Esophagus muscularis mucosa (tissue), 4 donors: ENCODE measurements at places on chromosomes 16 and 17.

- DNase-seq = no peak
These were observed 8.4 kb downstream of the FBXO47 start for GRCh38 chr17:38958756-38959155.

GRCh38 chr17:66677201-66677981 lies 157.5 kb upstream of the CACNG5 start:
- DNase-seq = no peak

- no peak for DNase-seq
These were observed 13.4 kb downstream of the WFDC1 start for GRCh38 chr16:84308120-84308519.

DNA sequence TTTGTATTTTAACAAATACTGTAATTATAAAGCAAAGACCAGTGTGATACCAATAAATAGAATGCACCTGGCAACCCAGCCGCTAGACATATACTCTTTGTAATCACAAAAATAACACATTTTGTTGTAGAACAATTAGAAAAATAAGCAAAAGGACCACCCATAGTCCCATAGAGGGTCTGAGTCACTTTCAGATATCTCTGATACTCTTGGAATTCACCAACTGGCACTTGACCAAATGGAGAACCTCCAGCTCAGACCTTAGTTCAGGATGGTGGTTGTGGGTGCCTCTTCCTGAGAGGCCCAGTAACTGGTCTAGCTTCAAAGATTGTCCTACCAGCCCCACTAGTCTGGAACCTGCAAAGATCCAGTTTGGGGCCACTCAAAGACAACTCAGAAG lies 789 bp upstream of the TERF2 start:
- DNase-seq = no peak

- DNase-seq = no peak
These were observed 118.4 kb upstream of the IRX5 start for GRCh38 chr16:54812229-54812628.

GRCh38 chr16:64455275-64455674 lies 666.6 kb downstream of the CDH11 start:
- DNase-seq = no peak

DNA sequence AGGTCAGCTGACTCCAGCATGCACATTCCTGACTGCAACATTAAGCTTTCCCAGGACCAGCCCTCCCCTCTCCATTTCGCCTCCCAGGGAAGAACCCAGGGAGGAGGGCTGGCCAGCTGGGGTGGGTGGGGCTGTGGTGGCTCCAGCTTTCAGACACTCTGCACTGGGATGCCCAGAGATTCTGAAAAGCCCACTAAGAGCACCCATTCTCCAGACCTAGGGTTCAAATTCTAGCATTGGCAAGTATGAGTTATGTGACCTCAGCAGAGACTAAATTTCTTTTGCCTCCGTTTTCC lies 7.8 kb downstream of the DLX3 start:
- DNase-seq = no peak

GRCh38 chr17:47276868-47277267 lies 23.2 kb downstream of the ITGB3 start:
- no peak for DNase-seq

DNA sequence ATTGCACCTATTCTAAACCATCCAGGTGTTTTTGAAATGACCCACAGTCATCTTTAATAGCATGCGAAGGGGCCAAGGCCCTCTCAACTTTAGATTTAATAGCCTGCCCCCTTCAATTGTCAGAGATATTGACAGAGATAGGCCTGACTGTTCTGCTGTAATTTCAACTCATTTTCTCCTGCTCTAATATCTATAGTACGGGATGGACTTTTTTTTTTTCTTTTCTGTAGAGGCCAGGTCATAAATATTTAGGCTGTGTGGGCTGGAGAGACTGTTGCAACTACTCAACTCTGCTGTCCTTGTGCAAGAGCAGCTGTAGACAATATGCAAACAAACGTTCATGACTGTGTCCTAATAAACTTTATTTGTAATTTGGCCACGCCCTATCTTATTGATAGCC lies 24.7 kb upstream of the KRT20 start:
- DNase-seq = no peak

- DNase-seq = no peak
These were observed 83.9 kb downstream of the HIC1 start for GRCh38 chr17:2138761-2139160.

DNA sequence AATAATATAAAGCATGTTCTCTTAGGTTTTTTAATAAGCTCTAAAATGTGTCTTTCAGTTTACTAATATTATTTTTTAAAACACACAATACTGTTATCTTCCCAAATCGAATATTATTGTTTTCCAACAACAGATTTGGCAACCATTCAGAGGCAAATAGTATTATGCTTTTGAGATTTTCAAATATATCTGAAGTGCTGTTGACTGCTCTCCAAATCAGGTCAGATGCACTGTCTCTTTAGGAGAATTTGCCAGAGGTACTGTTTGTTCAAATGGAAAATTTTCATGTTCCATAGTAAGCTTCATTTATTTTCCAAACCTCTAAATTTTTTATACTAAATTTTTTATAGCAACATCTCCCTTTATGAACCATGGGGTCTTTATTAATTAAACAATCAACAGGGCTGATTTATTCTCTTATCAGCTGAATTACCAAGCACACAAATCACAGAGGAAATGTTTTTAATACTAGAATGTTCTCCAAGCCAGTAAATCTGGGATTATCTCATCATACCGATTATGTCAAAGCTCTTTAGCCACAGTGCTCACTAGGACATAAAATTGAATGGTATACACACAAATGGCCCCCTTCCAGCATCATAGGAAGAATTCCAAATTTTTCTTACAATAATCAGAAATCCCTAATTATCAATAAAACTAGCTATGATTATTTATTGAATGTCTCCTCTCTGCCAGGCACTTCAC lies 108.8 kb upstream of the HLF start:
- DNase-seq = no peak

DNA sequence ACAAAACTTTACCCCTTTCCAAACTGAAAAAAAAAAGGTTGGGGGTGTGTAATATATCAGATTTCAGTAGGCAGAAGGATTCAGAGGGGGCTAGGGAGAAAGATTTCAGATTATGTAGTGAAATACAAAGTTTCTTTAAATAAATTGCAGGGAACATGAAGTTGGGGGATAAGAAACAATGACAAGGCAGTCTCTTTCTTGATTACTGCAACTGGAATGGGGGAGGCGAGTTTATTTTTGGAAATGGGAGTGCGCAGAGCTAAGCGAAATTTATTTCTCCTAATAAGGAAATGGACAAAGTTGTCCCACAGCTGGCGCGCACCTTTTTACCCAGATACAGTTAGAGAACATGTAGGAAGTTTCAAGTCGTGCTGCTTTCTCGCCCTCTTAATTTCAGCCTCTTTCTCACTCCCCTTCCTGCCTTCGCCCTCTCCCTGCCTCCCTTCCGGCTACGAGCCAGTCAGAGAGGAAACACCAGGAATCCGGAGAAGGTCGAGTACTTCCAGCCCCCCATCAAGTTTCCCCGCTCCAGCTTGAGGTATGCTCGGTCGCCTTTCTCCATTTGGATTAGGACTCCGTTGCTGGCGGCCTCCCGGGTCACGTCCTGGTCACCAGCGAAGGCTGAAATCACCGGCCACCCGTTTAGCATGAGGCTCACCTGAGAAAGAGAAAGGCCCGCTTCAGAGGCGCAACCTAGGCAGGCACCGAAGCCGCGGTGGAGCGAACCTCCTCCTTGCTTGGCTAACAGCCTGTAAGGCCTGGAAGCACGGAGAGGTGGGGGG lies 2.5 kb downstream of the CBLN1 start:
- DNase-seq = peak; percentile 62

GRCh38 chr16:11459722-11460121 lies 114.5 kb downstream of the RMI2 start:
- no peak for DNase-seq

- DNase-seq = no peak
These were observed 3.3 kb downstream of the GRN start for GRCh38 chr17:44348234-44348987.

GRCh38 chr16:85231959-85232358 lies 119.7 kb upstream of the CIBAR2 start:
- DNase-seq = no peak

DNA sequence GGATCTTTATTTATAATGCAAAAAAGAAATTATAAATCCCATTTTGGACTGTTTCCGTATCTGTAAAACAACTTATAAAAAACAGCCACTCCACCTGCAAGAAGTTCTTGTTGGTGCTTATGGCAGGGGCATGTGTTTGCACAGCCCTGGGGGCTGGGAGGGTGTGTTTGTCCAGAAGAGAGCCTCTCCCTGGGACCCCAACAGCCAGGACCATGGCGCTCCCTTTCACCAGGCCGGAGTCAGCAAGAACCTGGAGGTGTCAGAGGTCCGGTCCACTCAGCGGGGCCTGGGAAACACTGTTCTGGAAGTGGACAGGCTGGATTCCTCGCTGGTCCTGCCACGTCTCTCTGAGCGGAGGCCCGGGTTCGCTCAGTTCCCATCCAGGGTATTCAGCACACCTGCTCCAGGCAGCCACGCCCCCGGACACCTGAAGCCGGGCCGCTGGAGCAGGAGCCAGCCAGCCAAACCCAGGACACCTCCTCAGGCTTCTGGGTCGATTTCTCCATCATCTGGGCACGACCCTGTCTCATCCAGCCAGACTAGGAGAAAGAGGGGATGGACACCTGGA lies 18.9 kb upstream of the GINS2 start:
- no peak for DNase-seq

GRCh38 chr16:30187971-30188561 lies 4.7 kb downstream of the CORO1A start:
- DNase-seq = no peak

- no peak for DNase-seq
These were observed 1021.4 kb downstream of the CDH8 start for GRCh38 chr16:61014869-61015268.

- DNase-seq = no peak
These were observed 17.2 kb downstream of the TBCD start for GRCh38 chr17:82769041-82769440.

DNA sequence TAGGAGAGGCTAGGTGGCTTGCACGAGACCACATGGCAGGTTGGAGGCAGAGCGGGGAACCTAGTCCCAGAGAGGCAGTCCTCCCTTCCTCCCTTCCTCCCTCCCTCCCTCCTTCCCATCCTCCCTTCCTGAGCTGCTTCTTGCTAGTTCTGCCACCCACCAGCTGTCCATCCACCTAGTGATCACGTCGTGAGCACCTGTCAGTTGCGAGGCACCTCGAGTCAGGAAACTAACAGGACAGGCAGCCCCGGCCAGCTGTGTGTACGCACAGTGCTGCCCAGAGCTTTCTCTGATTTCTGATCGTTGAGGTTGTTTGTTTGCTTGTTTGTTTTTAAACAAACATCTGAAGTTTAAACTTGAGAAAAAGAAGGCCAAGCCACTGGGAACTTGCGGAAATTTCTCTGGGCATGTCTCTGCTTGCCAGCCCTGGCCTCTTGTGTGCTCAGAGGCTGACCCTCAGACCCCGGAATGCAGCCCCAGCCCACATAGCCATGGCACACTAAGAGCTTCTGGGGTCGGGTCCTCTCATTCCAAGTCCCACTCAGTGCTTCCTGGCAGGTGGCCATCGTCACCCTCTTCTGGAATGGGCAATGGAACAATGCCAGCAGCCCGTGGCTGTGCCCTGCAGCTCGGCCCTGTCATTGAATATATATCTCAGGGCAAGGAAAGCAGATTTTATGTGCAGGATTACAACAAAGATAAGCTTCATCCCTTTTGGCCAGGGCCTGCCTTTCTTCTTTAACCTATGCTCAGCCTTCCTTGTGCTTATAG lies 174.0 kb downstream of the KATNIP start:
- DNase-seq = no peak

- DNase-seq = no peak
These were observed 82.4 kb downstream of the PLCG2 start for GRCh38 chr16:81861503-81861902.

DNA sequence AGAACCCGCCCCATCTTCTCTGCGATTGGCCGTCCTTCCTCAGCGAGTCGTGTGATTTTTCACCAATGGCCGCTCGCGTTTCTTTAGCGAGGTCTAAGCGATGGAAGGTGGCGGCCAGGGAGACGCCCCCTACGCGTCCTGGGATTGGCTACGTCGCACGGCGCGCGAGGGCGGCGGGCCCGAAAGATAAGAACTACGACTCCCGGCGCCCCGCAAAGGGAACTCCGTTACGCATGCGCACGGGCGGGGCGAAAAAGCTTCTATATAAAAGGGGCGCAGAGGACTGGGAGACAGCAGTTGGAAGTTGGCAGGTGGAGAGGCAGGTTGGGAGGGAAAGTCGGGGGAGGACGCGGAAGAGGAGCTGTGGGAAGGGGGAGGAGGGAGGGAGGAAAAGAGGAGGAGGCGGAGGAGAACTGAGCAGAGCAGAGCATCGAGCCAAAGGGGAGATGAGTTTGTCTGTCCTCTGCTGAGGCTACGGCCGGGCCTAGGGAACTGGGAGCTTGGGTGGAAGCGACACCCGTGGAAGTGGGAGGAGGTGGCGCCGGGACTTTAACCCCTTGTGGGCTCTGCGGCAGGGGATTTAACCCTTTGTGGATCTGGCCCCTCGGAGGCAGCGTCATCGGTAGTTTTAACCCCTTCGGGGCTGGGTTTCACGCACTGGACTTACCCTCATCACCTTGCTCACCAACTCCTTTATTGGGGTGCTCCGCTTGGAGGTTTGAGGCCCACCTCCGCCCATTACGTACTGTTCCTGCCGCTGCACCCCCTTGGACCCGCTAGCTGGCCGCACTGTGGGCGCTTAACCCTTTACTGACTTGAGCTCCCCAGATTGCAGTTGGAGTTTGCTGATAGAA lies at the start of gene HEXIM1:
TSS of gene HEXIM1 (plus strand) at position 293 of the 854 bp plus-strand sequence. CDS start 716 bp downstream, outside the sequence.
- DNase-seq = peak; percentile 100

GRCh38 chr16:30470632-30470995 lies 1.9 kb upstream of the ITGAL start:
- no peak for DNase-seq

DNA sequence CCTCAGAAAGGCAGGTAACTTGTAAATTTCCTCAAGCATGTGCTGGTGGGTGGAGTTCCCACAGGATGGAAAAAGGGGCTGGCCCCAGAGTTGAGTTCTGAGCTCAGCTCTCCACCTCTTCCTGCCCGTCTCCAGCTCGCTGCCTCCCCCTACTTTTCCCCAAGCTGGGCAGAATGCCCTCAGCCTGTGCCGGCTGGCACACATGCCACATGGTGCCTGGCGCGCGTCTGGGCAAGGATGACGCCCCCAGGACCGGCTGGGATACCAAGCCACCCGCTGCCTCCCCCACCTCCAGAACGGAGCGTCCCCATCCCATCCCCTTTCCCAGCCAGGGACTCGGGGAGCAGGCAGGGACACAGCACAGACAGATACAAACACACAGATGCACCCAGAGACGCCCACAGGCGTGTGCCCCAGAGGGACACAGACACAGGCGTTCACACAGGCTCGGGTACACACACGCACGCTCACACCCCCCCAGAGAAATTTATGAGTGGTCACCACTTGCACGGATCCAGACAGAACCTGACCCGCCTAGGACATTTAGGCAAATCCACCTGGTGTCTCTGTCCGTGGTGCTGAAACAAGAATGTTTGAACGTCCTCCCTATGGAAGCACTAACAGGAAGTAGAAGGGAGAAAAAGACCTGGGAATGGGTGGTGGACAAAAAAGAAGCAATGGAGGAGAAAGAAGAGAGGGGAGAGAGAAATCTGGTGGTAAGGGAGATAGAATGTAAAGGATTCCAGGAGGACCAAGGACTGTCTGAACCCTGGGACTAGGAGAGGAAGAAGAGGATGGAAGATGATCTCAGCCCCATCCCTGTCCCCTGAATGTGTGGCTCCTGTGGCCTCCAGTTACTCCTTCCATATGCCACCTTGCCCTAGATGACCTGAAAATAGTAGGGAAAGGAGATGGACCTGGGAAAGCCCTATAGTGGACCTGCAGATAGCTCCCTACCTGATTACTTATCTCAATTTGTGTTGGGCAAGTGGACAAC lies 15.5 kb downstream of the NEUROD2 start:
- no peak for DNase-seq

GRCh38 chr17:64074704-64075426 lies 54.4 kb upstream of the ICAM2 start:
- DNase-seq = no peak

- no peak for DNase-seq
These were observed 5.9 kb upstream of the TRIM25 start for GRCh38 chr17:56919717-56920116.
